ENCODE measurements at places on chromosomes 1 and 21.
A peak's percentile ranks its signal among the peaks of the same experiment; 100 is the strongest.

- DNase-seq, result peak; percentile 60
These were observed 528.2 kb downstream of the SMYD3 start for GRCh38 chr1:245978915-245979314.

DNA sequence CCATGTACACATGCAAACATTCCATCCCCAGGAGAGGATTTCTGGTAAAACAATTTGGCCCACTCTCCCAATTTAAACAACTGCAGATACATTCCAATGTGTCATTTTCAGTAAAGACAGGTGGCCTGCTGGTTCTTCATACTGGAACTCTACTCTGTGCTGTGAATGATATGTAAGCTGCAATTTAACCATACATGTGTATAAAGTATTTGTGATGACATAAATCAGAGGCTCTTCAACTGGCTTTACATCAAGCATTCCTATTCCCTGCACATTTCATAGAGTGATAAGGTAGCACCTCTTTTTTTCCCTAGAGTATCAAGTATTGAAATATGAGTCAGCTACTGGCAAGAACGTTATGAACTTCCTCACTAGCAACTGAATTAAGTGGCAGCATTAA lies 649.5 kb upstream of the ADGRL2 start:
- no peak for DNase-seq

GRCh38 chr1:47190857-47191256 lies 1.0 kb upstream of the PDZK1IP1 start:
- DNase-seq, result no peak

GRCh38 chr21:29951911-29952310 lies 12.1 kb upstream of the GRIK1 start:
- DNase-seq, result no peak

DNA sequence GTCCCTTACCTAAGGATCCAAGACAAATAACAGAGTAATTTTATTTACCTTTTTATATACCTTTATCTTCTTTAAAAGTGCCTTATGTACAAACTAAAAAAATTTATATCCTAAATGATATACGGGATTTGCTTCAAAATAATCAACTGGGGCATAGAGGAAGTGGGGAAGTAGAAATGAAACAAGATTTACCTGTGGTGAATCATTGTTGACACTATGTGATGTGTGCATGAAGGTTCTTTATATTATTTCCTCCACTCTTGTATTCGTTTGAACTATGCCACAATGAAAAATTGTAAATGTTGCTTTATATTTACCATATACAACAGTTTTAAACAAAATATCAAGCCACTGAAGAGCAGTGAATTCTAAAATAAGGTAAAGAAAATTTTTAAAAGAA lies 13.0 kb downstream of the RGS7 start:
- DNase-seq, result no peak

- DNase-seq, result no peak
These were observed 1466.4 kb downstream of the PLA2G4A start for GRCh38 chr1:188295157-188295556.

DNA sequence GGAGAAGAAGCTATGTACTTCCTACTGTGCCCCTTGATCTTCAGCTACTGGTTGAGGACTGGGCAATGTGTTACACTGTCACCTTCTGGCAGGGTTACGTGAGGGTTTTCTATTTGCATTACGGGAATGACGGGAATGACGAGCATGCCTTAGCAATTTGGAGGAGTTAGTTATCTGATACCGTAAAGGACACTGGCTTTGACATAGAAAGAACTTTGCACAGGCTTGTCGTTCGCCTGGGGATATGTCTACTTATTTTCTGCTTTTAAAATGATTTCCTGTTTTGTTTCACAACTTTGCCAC lies 19.8 kb upstream of the ACBD6 start:
- no peak for DNase-seq

DNA sequence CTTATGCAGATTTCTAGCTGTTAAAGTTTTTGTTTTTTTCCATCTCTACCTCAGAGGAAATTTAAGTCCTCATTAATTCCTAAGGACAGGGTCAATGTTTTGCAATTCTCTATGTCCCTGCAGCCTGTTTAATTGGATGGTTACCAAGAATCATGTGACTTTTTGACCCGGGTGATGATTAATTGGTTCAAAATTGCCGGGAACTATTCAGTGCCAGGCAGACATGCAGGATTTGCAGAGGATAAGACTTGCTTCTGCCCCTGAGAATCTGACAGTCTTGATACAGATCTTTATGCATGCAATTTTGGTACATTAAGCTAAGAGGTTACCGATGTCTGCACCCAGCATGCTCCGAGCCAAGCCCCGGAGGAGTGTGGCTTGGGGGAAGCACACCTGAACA lies 87.9 kb downstream of the PLPP3 start:
- peak; percentile 35 for DNase-seq

DNA sequence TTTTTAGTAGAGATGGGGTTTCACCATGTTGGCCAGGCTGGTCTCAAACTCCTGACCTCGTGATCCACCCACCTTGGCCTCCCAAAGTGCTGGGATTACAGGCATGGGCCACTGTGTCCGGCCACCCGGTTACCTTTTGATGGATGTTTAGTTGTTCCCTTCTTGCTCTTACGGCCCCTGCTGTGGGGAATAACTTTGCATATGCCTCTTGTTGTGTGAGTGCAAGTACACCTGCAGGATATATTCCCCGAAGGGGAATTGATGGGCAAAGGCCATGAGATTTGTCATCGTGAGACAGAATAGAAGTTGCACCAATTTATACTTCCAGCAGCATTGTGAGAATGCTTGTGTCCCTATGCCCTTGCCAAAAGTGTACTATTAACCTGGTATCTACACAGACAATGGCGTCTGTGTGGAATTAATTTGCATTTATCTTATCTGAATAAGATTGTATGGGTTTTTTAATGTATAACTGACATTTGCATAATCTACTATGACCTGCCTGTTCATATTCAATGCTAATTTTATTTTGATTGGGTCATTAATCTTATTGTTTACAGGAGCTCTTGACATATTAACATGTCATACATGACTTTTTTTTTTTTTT lies 8.1 kb downstream of the IL6R start:
- no peak for DNase-seq

GRCh38 chr1:23537296-23537973 lies 6.4 kb upstream of the E2F2 start:
- no peak for DNase-seq

DNA sequence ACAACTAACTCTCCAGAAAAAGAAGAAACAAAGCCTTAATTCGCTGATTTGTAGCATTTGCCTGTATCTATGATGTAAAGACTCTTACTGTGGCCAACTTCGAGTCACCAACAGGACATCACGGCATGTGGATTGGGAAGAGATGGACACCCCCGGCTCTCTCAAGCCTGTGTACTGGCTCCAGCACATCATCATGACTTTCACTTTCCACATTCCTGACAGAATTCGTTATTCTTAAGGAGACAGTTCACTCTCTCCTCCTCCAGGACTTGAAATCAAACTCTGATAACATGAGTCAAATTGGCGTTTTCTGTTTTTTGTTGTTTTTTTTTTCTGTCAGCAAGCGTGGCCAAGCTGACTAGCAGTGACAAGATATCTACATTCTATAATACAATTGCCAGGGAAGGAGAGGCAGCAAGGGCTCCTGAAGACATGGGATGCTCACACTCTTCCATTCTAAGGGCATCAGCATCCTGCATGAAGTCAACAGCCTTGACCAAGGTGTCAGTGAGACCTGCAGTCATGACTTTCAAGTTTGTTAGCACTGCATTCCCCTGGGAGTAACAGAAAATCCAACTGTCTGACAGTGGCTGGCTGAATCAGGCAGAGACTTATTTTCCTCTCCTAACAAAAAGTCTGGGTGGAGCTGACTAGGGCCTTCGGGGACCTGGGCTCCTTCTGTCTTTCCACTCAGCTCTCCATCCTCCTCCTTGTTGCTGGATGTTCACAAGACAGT lies 13.3 kb upstream of the TRAF3IP3 start:
- DNase-seq, result peak; percentile 78

DNA sequence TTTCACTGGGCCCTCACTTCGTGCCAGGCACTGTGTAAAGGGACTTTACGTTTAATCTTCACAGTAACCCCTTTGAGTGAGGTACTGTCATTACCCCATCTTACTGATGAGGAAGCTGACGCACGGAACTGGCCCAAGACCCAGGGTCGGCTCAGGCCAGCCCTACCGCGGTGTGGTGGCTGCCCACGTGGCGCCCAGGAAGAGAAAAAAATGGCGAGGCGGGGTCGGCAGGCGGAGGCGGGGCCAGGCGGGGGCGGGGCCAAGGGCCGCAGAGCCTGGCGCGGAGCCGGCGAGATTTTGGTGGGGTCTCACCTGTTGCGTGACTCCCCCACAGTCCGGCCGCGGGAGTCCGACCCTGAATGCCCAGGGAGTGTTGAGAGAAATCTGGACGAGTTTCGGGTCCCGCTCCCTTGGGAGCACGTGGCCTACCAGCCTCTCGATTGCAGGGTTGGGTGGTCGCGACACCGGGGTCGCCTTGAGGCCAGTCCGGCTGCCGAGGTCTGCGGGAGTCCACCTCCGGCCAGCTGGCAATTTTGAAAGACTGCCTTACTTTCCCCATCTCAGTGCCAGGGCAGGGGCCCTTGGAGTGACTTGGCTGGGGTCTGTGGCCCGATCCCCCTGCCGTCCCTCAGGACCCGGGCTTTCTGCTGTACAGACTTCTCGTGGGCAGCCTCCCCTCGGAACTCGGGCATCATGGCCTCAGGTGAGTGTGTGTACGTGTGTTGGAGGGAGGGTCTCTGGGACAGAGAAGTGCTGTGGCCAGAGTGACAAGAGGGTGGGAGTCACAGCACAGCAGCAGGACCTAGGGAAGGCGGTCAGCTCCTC lies at the start of the genes AMPD2 and GNAT2:
Gene AMPD2 (plus strand): TSS at position 262 of the 825 bp plus-strand sequence. CDS start 1,339 bp downstream, outside the sequence.
Gene GNAT2 (minus strand): TSS at position 41 of the 825 bp plus-strand sequence. CDS start 6,746 bp downstream, outside the sequence.
- peak; percentile 93 for DNase-seq

- no peak for DNase-seq
These were observed 67.7 kb upstream of the GCLM start for GRCh38 chr1:93976711-93977597.

GRCh38 chr1:158998037-158998780 lies 11.5 kb upstream of the IFI16 start:
- no peak for DNase-seq

DNA sequence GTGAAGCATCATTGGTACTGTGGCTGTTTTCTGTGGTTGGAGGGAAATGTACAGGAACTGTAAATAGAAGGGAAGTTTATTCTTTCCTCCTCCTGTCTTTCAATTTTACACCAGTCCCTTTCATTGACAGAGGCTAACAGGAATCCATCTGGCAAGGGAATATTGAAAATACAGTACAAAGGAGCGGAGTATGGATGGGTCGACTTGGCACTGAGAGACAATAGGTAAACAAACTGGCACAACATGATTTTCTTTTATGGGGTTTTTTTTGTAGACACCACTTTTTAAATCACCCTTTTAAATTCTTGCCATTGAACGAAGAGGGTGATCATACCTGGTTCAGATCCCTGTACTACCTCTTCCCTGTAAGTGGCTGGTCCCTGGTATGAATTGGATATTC lies 341.3 kb downstream of the RWDD3 start:
- DNase-seq, result no peak

GRCh38 chr21:26881504-26882228 lies 36.5 kb upstream of the ADAMTS1 start:
- DNase-seq, result peak; percentile 47

DNA sequence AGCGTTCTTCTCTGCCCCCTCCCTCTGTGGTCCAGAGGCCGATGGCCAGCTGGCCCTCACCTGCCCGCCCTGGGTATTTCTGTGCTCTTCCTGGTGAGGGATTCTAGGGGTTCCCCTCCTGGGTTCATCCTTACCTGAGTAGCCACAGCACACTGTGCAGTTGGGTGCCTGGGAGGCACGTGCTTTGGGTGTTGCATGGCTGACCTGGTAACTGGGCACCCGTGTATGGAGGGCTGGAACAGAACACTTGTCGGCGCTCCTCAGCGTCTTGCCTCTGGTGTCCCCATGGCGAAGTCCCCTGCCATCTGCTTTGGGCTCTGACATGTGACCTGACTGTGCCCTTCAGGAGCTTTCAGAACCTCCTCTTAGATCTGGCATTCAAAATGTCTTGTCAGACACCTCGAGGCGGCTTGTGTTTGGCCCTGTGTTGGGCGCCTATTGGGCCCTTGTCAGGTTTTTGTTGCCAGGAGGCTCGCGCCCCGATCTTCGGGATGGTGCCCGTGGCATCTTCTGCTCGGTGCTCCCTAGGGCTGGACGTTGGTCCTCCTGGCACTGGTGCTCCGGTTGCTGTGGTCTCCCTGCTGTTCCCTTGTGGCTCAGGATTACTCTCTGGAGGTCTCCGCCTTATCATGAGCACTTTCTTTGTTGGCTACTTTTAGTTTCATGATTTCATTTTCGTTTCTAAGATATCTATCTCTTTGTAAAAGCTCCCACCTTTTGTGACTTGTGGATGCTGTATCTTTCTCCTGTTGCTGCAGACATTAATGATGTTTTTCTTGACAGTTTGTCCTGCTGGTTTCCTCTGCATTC lies 28.5 kb downstream of the SKI start:
- no peak for DNase-seq

- peak; percentile 90 for DNase-seq
These were observed 24.8 kb upstream of the TMEM51 start for GRCh38 chr1:15128520-15129313.

GRCh38 chr21:46618738-46619379 lies 14.0 kb upstream of the S100B start:
- DNase-seq, result no peak

DNA sequence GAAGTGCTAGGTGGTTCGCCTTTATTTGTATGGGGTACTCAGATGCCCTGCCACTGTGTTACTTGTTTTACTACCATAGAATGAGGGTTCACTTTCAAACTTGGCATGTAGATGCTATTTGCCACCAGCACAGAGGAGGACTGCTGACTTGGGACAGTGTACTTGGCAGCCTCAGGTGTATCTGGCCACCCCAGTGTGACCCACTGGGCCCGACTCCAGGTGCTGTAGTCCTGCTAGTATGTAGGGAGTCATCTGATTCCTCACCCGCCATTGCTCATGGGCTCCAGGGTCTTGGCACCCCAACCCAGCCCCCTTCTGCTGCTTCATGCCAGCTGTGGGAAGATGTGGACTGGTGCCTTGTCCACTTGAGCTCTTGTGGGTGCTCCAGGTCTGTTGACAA lies 40.0 kb downstream of the ZNF678 start:
- no peak for DNase-seq

GRCh38 chr21:28196981-28197380 lies 795.7 kb downstream of the LTN1 start:
- no peak for DNase-seq

GRCh38 chr1:27562534-27563340 lies 41.2 kb downstream of the AHDC1 start:
- no peak for DNase-seq

- no peak for DNase-seq
These were observed 16.7 kb downstream of the SLC6A9 start for GRCh38 chr1:44014365-44015104.

DNA sequence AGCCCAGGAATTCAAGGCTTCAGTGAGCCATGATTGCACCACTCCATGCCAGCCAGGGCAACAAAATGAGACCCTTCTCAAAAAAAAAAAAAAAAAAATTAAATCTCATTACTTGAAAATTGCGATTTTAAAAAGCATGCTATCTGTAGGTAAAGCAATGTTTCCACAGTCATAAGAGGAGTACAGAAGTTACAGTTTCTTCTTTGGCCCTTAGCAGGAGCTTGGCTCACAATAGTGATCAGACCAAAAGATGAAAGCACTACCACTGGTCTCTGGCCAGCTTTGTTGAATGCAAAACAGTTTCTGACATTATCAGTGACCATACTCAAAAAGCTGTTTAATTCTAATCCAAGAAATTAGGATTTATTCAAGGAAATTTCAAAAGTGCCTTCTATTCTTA lies 31.2 kb downstream of the VAV3 start:
- no peak for DNase-seq

Measured in GM03348 (cell line).